Esophagus squamous epithelium (tissue), 5 donors: ENCODE measurements at places on chromosomes 7 and 10.

- no peak for DNase-seq
Measured at GRCh38 chr7:2624293-2624886, 7.4 kb upstream of the TTYH3 start.

DNA sequence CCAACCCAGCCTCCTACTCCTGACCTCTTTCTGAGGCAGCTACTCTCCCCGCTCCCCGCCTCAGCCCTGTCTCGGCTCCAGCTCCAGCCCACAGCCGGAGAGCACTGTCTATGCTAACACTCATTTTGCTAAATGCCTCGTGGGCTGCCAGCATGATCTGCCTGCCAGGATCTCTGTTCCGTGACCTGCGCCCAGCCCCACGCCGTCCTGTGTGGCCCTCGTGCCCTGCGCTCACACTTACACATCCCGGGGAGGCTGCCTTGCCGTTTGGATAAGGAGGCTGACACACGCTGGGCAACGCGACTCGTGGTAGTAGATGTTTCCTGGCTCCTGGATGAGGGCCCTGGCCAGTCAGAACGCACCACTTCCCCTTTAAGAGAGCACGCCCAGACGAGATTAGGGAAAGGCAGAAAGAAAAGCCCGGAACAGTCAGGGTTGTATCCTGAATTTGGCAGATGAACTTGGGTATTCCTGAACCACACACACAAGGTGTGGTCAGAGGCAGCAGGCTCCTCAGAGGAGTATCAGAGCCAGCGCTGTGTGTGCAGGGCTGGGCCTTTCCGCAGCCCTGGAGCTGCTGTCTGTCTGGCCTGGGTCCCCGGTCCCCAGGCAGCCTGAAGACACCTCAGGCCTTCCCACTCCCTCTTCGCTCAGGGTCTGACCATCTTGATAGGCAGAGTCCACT is 97.7 kb upstream of the EFCAB10 start:
- DNase-seq: no peak

DNA sequence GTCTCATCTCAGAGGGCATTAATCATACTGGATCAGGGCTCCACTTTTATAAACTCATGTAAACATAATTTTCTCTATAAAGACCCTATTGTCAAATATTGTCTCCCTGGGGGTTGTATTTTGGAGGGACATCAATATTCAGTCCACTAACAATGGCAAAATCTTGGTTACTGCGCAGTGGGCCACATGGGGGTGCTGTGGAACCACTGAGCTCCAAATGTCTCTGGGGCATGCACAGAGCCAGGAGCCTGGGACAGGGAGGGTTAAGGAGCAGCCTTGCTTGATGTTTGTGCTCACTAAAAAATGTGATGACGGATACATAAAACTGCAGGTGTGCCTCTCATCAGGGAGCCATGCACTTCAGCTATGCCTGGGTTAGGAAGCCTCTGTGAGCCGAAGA is 62.1 kb upstream of the PRSS58 start:
- no peak for DNase-seq

GRCh38 chr10:123585477-123586445 is 80.4 kb upstream of the GPR26 start:
- no peak for DNase-seq

GRCh38 chr7:46572691-46573090 is 651.6 kb upstream of the IGFBP3 start:
- DNase-seq: no peak

DNA sequence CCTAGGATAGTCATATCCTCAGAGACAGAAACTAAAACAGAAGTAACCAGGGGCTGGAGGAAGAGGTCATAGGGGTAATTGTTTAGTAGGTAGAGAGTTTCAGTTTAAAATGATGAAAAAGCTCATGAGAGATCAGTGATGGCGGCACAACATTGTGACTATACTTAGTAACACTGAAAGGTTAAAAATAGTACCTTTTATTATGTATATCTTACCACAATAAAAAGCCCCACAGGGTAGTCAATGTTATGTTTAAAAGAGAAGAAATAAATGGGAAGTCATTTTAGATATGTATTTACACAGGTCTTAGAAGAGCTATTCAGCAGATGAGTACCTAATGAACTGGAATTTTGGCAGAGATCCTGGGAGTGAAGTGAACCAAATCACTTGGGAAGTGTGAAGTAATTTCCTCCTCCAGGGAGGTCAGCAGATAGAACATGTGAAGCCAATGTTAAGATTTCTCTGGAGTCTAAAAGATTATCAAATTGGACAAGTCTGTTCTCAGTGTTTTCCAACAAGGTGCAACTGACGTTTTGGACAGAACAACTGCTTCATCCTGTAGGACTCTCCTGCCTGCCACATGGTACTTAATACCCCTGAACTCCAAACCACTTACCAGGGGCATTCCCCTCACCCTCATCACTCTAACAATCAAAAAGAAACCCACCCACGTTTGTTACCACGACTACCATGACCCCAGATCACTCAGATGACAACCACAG is 6.4 kb downstream of the CDCA7L start:
- DNase-seq: no peak

DNA sequence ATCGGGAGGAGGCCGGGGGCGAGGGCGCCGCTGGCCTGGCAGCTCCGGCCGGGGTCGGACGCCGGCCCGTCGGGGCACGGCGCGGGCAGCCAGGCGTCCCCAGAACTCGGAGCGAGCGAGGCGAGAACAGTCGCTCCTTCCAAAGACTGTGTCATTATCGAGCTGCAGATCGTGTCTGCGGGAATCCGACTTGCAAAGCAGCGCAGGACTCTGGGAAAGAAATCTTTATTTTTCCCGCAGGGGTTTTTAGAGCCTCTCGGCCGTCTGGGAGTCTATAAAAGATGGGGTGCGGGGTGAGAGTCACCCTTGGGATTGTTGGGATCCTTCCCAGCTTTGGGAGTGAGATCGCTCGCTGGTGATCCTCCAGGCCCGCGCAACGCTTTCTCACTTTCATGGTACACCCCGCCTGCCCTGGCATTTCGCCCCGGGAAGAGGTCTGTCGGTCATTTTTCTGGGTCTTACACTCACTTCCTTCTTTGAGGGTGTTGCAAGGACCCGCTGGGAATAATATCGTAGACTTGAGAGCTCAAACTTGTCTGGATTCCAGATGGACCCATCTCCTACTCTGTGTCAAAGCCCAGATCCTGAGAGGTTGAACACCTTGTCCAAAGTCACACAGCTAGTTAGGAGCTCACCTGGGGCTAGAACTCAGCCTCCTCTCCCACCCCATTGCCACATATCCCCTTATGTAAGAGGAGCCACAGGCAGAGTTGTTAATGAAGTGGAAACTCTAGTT is 1.0 kb downstream of the UBTD1 start:
- DNase-seq: no peak

DNA sequence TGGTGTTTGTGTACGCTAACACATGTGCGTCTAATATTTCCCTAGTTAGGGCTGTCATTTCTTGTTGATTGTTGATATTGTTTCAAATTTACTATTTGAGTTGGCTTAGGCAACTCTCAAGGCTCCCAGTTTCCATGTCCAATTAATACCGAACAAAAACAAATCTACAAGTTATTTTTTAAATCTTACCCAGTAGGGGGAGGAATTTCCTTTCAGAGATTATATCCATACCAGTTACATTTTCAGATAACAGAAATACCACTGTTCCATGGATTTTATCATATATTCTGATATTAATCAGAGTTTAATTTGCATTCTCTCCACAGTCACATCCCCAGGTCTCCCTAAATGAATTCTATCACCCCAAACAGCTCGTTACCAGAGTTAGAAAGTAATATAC is 7.2 kb upstream of the AKR1B10 start:
- DNase-seq: no peak

DNA sequence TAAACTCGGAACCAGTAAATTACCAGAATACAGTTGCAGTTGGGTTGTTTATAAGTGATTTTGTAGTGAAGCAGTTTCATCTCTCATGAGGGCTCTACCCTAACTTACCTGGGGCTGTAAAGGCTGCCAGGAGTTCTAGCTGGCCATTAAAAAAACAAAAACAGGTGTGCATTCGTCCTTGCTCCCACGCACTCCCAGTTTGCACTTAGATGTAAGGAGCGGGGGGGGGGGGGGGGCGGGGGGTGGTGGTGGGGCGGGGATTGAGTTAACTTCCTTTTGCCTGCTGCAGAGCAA is 2.3 kb upstream of the PFKFB3 start:
- no peak for DNase-seq

GRCh38 chr7:46454816-46455215 is 533.7 kb upstream of the IGFBP3 start:
- DNase-seq: no peak

- no peak for DNase-seq
Measured at GRCh38 chr10:67308912-67309311, 383.1 kb downstream of the LRRTM3 start.

- no peak for DNase-seq
Measured at GRCh38 chr10:78706726-78707540, 361.8 kb upstream of the ZMIZ1 start.

DNA sequence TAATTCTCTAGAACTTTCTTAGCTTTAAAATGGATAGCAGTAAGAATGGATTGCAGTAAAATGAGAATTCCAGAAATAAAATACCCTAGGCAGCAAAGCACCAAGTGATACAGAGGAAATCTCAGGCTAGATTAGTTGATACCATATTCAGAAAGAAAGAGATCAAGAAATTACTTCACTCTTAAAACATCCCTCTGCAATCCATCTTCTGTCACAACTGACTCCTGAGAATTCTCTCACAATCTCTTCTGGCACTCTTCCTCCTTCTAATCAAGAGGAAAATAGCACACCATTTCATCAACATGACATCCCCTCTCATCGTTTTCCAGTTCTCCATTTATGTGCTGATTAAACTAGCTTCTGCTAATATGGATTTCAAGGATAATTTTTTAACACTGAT is 42.2 kb upstream of the LAMB1 start:
- DNase-seq: no peak

DNA sequence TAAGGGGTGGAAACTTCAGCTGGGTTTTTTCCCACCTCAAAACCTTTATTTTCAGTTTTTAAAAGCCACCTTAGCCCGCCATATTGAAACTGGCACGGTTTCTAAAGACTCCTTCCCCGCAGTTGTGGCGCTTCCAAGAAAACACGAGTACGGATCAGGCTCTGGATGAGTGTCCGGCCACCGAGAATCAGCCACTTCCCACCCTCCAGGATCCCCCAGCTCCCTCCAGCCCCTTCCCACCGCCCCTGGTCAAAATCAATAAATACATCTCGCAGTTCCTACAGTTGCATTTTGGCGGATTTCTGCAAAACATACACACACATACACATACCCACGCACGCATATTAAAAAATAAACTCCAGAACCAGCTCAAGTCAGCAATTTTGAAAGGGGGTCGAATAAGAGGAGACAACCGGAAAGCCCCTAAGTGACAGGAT is 1.1 kb downstream of the SFMBT2 start:
- DNase-seq: no peak

GRCh38 chr7:134643131-134643530 is 3.5 kb upstream of the BPGM start:
- DNase-seq: no peak

DNA sequence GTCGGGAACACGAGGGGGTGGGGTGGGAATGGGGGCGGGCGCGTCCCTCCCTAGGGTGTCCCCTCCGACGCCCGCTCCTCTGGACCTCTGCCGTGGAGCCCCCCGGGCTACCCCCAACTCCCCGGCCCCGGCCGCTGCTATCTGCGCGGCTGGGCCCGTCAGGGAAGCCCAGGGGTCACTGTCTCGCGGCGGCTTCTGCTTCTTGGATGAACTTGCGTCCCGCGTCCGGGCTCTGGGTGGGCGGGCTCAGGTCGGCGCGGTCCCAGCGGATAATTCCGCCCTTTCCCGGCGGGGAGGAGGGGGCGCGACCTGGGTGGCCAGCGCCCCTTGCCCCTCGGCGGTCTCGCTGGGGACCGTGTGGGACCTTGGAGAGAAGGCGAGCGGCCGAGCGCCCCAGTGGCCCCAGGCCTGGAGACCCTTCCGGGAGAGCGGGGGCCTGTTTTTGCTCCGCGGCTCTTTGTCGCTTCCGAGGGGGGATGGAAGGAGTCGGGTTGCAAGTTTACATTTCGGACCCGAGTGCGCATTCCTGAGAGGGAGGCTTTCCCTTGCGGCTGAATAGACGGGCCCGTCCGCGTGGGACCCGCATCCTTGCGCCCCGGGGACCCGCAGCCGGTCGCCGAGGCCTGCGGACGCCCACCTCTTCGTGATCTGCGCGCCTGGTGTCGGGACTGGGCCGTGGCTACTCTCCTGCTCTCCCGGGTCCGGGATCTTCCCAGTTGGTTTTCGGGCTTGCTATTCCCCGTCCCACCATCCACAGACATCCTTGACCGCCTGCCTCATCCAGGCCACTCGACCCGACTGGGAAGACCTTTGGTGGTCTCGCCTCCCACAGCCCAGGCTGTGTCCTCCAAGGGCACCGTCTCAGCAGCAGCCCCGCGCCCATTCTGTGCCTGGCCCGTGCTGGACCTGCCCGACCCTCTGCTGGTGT is 812 bp downstream of the DOCK1 start:
- DNase-seq: no peak

DNA sequence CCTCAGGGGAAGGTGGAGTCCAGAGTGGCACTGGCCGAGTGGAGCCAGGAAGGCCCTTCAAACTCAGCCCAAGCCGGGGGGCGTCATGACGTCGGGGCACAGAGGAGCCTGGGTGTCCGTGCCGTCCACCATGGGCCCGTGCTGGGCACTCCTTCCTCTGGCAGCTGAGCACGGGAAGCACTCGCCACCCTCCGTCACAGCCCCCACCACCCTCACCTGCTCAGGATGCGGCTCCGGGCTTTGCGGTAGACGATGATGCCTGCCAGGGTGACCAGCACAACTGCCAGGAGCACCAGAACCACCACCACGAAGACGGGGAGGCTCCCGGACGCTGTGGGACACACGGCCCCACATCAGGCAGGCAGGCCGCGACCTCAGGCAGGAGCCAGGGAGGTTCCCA is 8.1 kb downstream of the ADAM8 start:
- DNase-seq: no peak

- DNase-seq: no peak
Measured at GRCh38 chr7:28211006-28211405, 30.4 kb upstream of the JAZF1 start.

GRCh38 chr10:551373-552252 is 137.9 kb downstream of the DIP2C start:
- no peak for DNase-seq

GRCh38 chr10:43076876-43077420 is at the start of gene RET:
TSS of gene RET (plus strand) at chr10:43077069. CDS start at chr10:43077259, 190 bp downstream.
- no peak for DNase-seq

DNA sequence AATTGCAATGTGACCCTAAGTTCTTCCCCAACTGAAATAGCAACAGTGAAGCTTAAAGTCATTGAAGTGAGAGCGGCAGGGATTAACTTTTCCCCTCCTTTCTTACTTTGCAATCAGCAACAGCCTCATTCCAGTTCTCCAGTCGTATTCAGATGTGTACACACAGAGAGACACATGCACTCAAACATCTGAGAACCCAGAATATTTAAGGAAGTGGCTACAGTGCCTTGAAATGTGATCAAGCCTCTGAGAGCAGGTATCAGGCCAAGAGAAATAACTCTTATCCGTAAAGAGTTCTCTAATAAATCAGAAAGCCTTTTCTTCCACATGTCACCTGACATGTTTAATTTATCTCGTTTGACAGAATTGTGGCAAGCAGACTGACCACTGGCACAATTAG is 388.9 kb upstream of the NPVF start:
- DNase-seq: no peak

- DNase-seq: no peak
Measured at GRCh38 chr10:24255115-24255880, 46.4 kb downstream of the KIAA1217 start.
